ENCODE measurements at places on chromosomes 12 and 14.

- no peak overlapping the region for H3K27ac ChIP-seq
- no peak for DNase-seq
- no peaks in the 10 kb centered on the region for H3K4me1 ChIP-seq
- H3K4me3 ChIP-seq: no peak overlapping the region
These were observed 10.9 kb downstream of the C12orf43 start for GRCh38 chr12:121005346-121005815.

GRCh38 chr14:60845523-60845922, 111.0 kb downstream of the MNAT1 start:
- H3K27ac ChIP-seq: no peak overlapping the region
- no peak overlapping the region for H3K4me3 ChIP-seq
- H3K27me3 ChIP-seq: no peaks in the 10 kb centered on the region
- no peaks in the 10 kb centered on the region for H3K36me3 ChIP-seq
- no peak for DNase-seq

DNA sequence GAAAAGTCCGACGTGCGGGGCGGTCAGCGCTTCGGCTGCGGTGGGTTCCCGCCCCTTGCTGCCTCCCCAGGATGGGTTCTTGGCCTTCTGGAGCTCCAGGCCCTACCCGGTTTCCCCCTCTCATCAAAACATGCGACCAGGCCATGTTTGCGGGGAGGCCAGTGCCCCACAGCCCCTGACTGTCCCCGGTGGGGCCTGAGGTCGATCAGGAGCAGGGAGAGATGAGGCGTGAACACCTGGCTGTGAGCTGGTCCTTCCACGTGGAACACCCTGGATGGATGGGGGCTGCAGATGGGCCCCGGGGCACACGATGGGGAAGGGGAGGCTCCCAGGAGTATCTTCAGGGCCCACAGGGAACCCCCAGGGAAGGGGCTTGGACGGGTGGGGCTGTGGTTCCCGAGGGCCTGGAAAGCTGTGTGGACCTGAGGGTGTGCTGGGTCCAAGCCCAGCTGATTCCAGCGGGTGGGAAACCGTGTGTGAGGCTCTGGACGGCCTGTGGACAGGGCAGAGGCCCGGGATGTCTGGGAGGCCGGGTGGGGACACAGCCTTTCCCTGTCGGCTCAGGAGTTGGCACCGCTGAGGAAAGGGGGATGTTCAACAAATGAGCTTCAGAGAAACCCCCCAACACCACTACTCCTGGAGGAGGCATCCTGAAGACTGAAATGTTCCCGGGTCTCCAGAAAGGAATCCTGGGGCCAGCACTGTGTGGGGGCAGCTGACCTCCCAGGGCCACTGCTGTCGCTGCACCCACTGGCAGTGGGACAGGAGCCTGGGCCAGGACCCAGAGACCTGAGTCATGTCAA, 187.0 kb upstream of the C14orf180 start:
- H3K4me1 ChIP-seq: no peaks in the 10 kb centered on the region
- no peak overlapping the region for H3K27ac ChIP-seq
- no peaks in the 10 kb centered on the region for H3K36me3 ChIP-seq
- DNase-seq: no peak
- no peaks in the 10 kb centered on the region for H3K27me3 ChIP-seq

DNA sequence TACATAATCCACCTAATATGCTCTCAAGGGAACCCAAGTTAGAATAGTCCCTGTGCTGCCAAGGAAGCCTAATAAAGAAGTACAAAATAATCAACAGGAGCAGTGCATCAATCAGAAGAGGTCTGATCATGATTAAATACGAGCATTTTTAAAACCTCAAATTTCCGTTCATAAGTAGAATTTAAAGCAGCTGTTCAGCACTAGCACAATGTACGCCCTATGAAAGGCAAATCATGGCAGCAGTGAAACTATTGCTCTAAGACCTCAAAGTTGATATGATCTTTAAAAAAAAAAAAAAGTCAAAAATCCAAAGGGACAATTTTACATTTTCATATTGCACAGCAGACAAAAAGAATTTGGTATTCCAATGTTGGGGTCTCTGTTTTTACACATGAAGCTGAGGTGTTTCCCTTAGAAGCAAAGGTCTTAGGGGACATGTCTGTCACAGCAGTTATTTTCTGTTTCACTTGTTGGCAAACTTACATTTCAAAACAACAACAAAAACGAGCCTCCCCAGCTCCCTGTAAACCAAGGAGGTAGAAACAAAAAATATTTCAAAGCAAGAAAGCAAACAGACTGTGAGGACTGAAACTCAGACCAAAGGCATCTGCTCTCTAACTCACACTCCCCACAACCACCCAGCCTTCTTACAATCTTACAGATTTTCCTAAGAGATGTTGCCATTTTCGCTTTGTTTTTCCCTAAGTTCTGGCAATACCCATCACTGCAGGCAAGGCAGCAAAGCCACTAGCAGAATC, 28.2 kb downstream of the SOX5 start:
- peaks cover 12% of the 10 kb centered on the region for H3K4me1 ChIP-seq
- no peak for DNase-seq
- no peak overlapping the region for H3K27ac ChIP-seq
- peak overlapping the region; percentile 18 for H3K4me3 ChIP-seq

- peak overlapping the region; percentile 75 for H3K27ac ChIP-seq
- no peak overlapping the region for H3K4me3 ChIP-seq
- H3K27me3 ChIP-seq: no peaks in the 10 kb centered on the region
- no peak for DNase-seq
These were observed 120.8 kb downstream of the SAMD4A start for GRCh38 chr14:54687750-54688119.

DNA sequence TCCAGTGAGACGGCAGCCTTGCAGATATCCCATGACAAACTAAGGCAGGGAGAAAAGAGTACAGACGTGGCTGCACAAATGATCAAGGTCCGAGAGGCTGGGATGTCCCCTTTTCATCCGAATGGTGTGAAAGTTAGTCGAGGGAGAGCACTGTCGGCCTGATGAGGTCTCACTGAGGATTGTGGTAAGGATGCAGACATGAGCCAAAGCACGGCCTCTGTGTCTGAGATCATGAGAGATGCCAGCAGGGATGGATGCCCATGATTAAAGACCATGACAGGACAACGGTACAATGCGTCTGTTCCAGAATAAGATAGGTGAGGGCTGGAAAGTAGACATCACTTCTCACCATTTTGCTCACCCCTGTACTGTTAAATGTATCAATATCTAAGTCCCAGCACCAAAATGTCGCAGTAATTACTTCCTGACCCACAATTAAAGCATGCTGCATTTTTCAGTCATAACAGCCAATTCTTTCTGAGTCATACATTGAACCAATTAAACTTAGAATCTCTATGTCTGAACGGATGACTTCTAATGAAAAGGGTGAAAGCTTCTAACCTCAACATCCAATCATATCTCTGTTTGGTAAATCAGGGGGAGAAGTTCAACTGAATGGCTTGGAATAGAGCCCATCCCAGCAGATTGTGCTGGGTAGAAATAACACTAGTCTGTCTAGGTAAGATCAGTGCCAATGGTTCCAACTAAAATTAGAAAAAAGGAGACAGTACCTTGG, 249.6 kb upstream of the SOX5 start:
- no peak overlapping the region for H3K27ac ChIP-seq
- no peaks in the 10 kb centered on the region for H3K36me3 ChIP-seq
- H3K4me1 ChIP-seq: peaks cover 12% of the 10 kb centered on the region
- DNase-seq: no peak
- no peak overlapping the region for H3K4me3 ChIP-seq
- no peaks in the 10 kb centered on the region for H3K27me3 ChIP-seq

GRCh38 chr14:103118663-103119404, 4.4 kb upstream of the TNFAIP2 start:
- no peak overlapping the region for H3K4me3 ChIP-seq
- H3K27ac ChIP-seq: peak overlapping the region; percentile 19
- DNase-seq: no peak
- H3K27me3 ChIP-seq: no peaks in the 10 kb centered on the region
- no peaks in the 10 kb centered on the region for H3K36me3 ChIP-seq

DNA sequence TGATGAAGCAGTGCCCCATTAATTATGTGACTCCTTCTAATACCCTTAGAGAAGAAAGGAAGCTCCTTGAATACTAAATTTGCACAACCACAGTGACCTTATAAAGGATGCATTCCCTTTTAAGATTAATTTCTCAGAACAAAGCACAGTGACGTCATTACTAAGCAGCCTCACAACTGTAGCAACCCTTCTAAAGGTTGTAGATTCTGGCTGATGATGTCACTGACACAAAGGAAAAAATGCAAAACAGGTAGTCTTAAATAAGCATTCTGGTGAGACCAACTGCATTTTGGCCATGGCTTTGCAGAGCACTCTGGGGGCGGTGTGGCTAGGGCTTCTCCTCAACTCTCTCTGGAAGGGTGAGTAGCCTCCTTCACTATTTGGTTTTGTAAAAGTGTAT, 38.4 kb upstream of the OR4E1 start:
- no peaks in the 10 kb centered on the region for H3K4me1 ChIP-seq
- H3K27me3 ChIP-seq: no peaks in the 10 kb centered on the region
- DNase-seq: no peak
- no peaks in the 10 kb centered on the region for H3K36me3 ChIP-seq

DNA sequence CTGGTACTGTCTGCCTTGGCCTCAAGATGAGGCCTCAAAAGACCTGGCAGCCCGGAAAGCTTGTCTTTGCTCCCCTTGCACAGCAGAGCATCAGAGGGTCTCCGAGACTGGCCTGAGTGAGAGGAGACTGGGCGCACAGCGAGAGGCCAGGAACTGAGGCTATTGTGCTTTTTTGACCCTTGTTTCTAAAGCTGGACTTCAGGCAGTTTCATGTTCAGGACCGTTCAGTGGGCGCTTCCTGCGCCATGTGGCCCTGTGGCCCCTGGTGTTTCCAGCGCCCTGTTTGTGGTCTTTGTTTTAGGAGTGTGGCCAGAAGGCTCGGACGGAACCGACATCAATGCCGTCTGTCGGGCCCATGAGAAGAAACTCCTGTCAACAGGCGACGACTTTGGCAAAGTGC, 126.3 kb upstream of the EVL start:
- no peak overlapping the region for H3K4me3 ChIP-seq
- no peaks in the 10 kb centered on the region for H3K27me3 ChIP-seq
- no peak overlapping the region for H3K27ac ChIP-seq
- no peaks in the 10 kb centered on the region for H3K4me1 ChIP-seq
- DNase-seq: no peak
- H3K36me3 ChIP-seq: peaks cover 32% of the 10 kb centered on the region

GRCh38 chr12:118436002-118436730, 59.8 kb downstream of the SUDS3 start:
- no peaks in the 10 kb centered on the region for H3K36me3 ChIP-seq
- no peaks in the 10 kb centered on the region for H3K4me1 ChIP-seq
- H3K27me3 ChIP-seq: no peaks in the 10 kb centered on the region
- no peak overlapping the region for H3K4me3 ChIP-seq
- no peak for DNase-seq

- no peak overlapping the region for H3K27ac ChIP-seq
- no peaks in the 10 kb centered on the region for H3K36me3 ChIP-seq
- H3K4me1 ChIP-seq: no peaks in the 10 kb centered on the region
- H3K27me3 ChIP-seq: no peaks in the 10 kb centered on the region
These were observed 482.0 kb downstream of the SNAPC1 start for GRCh38 chr14:62244221-62244620.

DNA sequence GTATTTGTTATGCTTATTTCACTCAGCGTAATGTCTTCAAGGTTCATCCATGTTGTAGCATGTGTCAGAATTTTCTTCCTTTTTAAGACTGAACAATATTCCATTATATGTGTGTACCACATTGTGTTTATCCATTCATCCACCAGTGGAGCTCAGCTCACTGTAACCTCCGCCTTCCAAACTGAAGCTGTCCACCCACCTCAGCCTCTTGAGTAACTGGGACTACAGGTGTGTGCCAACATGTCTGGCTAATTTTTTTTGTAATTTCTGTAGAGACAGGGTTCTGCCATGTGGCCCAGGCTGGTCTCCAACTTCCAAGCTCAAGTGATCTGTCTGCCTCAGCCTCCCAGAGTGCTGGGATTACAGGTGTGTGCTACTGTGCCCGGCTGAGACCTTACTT, 21.1 kb downstream of the CCDC77 start:
- H3K4me1 ChIP-seq: no peaks in the 10 kb centered on the region
- H3K4me3 ChIP-seq: no peak overlapping the region
- no peaks in the 10 kb centered on the region for H3K27me3 ChIP-seq
- no peak for DNase-seq

- H3K4me3 ChIP-seq: peak overlapping the region; percentile 34
- peaks cover 35% of the 10 kb centered on the region for H3K4me1 ChIP-seq
- no peaks in the 10 kb centered on the region for H3K27me3 ChIP-seq
- H3K36me3 ChIP-seq: no peaks in the 10 kb centered on the region
- H3K27ac ChIP-seq: peak overlapping the region; percentile 85
- peak; percentile 42 for DNase-seq
These were observed 122.7 kb downstream of the SLC38A6 start for GRCh38 chr14:61103541-61104339.

DNA sequence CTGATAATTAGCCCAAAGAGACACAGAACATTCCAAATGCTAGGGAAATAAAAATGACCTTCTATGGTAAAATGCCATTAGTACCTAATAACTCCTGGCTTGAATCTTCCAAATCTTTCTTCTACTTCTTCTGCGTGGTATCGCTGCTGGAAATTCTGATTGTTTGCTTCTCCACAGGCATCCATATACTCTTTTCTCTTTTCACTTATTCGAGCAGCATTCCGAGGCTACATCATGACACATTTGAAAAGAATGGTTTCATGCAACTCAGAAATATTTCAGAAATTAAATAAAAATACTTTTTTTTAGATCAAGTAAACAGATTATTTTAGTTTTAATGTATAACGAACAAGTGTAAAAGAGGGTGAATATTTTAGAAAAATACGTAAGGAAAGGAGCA, 18.9 kb downstream of the ZCCHC8 start:
- DNase-seq: no peak
- no peaks in the 10 kb centered on the region for H3K27me3 ChIP-seq
- H3K36me3 ChIP-seq: peaks cover 60% of the 10 kb centered on the region
- H3K27ac ChIP-seq: no peak overlapping the region
- H3K4me1 ChIP-seq: no peaks in the 10 kb centered on the region
